ENCODE measurements at places on chromosomes 1 and 21. TPM values are rescaled to one million over a fixed set of nuclear protein-coding genes. Genes with fewer than 3 reads are reported as not detected.

DNA sequence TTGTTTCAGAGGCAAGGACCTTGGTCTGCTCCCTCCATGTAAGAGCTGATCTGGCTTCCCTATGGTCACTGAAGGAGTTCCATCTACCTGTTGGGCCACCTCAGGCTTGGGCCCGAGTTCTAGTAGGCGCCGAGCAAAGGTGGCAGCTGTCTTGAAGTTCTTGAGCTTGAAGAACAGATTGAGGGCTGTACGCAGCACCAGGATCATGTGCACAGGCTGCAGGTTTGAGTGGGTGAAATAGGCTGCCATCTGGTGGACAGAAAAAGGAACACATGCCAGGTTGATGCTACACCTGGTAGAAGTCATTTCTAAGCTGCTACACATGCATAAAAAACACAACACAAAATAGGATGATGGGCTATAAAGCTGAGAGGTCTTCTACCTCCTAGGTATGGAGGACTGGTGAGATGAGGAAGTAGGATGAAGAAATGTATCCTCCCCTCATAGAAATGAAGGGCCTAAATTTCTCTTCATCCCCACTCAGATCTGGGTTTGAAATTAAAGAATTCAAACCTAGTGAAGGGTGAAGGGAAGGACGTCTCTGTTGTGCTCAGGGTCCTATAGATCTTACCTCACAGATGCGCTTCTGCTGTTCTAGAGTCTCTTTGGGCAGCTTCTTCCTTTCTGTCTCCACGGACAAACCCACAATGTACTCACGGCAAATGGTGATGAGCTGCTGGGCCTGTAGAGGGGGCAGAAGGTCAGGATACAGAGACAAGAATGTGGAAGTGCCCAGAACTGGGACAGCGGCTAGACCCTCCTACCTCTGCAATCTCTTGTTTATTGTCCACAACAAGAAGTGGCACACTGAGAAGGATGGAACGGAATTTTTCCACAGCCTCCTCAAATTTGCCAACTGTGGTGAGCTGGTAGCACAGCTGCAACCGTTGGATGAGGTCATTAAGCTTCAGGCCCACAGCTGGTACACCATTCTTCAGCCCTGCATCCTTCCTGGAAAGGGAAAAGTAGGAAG lies 6.6 kb upstream of the PEX19 start:
- peak; percentile 65 for DNase-seq

DNA sequence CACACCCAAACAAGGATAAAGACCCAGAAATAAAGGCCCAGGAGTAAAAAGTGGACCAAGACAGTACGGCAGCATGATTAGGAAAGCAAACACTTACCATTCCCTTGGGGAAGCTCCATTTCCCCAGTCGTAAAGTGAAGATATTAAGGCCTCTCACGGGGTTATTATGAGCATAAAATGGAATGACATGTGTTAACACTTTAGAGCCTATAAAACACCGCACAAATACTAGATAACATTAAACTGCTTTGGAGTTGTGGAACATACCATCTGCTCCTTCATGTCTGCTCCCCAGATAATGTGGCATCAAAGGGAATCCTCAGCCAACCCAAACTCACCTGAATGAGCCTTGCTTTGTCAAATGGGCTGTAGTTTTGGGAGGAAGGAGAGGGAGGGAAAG lies 8.9 kb upstream of the ITLN2 start:
- no peak for DNase-seq

DNA sequence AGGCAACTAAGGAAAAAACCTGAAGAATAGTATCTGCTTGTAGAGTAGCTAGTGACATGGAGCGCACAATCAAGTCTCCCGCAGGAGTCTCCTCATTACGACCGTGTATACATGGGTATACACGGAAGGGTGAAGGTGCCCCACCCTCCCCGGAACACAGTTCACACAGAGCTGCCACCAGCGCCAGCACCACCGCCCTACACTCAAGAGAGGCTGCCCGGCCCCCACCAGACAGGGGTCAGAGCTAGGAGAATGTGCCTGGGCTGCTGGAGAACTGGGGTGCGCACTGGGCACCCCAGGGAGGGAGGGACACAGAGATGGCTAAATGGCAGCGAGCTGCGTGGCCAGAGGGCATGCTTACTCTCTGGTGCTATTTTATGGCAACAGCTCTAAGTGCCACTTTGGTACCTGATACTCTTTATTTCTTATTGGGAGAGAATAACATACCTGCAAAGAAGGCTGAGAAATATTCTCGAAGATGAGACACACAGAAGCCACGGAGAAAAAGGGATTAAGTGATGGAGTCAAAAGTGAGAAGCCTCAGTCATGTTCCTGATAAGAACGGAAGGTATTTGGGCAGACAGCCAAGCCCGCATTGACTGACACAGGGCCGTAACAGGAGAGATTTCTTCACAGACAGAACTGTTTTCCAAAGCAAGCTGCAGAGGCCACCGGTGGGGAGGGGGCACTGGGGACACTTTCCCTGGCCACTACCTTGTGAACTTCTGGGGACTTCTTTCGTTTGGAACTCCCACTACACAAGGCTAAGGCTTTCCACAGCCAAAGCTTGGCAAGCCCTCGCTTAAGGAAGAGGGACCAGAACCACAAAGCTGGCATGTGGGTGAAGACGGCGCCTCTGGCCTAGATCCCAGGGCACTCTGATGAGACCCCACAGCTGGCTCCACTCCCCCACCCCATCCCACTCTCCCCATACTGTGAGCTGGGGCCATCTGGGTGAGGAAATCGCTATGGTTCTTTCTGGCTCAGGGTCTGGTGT lies 108.0 kb downstream of the PGBD5 start:
- peak; percentile 50 for DNase-seq

- no peak for DNase-seq
Measured at GRCh38 chr1:200795156-200795555, 56.5 kb downstream of the CAMSAP2 start.

- peak; percentile 87 for DNase-seq
Measured at GRCh38 chr1:117821774-117822482, 107.5 kb downstream of the GDAP2 start.

DNA sequence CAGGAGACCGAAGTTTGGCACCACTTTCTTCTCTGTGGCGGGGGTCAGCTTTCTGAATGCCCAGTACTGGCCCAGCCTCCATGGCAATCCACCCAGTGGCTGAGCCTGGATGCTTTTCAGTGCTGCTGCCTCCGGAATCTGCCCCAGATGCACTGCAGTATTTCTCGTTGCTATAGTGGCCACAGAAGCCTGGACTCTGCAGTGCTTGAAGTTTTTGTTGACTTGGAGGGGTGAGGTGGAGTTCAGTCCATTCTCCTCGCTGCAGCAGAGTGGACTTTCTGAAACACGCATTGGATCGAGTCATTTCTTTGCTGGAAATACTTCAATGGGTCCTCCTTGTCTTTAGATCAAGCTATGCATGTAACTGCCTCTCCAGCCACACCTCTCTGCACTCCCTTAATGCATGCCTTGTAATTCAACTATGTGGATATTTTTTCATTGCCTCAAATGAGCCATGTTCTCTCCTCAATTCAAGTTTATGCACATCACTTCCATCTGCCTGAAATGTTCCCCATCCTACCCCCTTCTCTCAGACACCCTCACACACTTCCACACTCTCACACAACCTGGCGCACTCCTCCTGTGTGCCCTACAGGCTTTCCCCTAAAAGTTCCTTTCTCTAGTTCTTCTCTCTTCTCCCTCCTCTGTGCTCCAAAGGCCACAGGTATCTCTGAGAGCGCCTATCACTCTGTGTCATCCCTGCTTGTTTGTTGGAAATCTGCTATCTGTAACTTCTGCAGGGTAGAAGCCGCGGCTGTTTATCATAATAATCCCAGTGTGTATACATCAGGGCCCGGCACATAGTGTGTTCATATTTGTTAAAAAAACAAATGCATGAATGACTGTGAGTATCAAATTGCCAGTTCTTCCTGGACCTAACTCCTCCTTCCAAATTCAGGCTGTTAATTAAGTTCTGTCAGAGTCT lies 16.5 kb downstream of the ADAM30 start:
- no peak for DNase-seq

- no peak for DNase-seq
Measured at GRCh38 chr1:18602533-18603211, 28.0 kb upstream of the PAX7 start.

- DNase-seq, result no peak
Measured at GRCh38 chr1:41364442-41365319, 3.4 kb downstream of the FOXO6 start.

DNA sequence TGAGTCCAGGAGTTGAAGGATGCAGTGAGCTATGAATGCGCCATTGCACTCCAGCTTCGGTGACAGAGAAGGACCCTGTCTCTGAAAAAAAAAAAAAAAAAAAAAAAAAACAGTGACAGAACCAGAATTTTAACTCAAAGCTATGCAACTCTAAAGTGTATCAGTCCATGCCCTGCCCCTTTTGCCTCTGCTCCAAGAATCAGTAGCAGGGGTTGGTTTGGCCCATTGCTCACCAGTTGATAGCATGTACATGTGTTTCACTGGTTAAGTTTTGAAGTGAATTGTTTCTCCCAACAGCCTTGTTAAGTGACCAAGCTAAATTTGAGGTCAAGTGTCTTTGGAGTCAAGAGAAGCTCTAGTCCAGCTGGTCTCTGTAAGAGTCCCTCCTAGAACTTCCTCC lies 245.9 kb downstream of the PLPP3 start:
- no peak for DNase-seq

DNA sequence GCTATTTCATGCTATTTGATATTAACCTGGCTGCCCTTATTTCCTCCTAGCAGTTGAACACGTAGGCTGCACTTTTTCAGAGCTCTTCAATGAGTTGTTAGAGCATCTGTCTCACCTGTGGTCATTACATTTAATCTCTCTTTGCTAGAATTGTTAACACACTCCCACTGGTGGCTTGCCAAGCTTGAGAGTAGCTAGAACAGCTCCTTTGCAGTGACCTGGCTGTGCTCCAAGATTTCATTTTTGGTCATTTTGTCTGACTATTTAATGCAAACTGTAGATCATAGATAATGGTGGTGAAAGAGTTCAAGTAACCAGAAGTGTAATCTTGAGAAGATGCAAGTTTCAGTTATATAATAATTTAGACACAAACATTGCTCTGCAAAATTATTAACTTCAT lies 105.6 kb downstream of the LRRC7 start:
- no peak for DNase-seq

- no peak for DNase-seq
Measured at GRCh38 chr1:165053351-165053750, 303.2 kb downstream of the LMX1A start.

DNA sequence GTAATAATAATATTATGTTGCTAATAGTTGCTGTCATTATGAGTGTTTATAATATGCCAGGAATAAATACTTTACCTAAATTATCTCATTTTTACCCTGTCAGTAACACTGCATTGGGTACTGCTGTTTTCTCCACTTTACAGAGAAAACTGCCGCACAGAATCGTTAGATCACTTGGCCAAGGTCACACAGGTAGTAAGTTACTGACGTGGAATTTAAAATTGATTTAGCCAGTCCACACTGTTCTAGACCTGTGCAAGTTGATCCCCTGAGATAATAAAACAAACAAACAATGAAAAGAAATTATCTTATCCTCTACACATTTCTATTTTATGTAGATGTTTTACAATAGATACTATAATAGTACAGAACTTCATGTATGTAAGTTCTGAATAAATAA lies 174.1 kb downstream of the ROR1 start:
- no peak for DNase-seq

DNA sequence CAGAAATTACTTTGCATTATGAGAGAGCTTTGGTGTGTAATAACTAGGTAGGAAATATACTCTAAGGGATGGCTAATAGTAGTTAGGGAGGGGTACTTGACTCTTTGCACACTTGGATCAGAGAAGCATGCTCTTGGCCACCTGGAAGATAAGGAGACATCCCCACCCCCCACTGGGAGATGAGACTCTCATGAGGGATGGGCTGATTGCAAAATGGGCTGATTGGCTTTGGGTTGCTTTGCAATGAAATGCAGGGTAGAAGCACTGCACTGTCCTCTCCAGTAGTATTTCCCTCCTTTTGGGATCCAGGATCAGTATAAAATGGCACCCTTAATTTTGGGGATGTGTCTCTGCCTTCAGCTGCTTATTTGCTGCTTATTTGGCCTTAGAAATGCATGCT lies 71.2 kb upstream of the EPS8L3 start:
- no peak for DNase-seq

Gene KRTAP12-2
- not detected for total RNA-seq

Gene DMBX1
- total RNA-seq, result not detected

Gene KRTAP21-2
- total RNA-seq, result not detected

Gene CR2
- total RNA-seq, result not detected

Gene HMCN1
- not detected for total RNA-seq

Gene BSDC1
- total RNA-seq, result 33.2 TPM

Gene UBL4B
- not detected for total RNA-seq

All from HepG2 (cell line).